ENCODE measurements at places on chromosomes 12 and 14.

- DNase-seq, result no peak
Measured at GRCh38 chr12:49565406-49566265, 2.3 kb downstream of the MCRS1 start.

- DNase-seq, result no peak
Measured at GRCh38 chr12:1332327-1332726, 262.1 kb downstream of the FBXL14 start.

- DNase-seq, result no peak
Measured at GRCh38 chr12:29082522-29082921, 66.6 kb upstream of the FAR2 start.

- no peak for DNase-seq
Measured at GRCh38 chr14:52735921-52736489, 6.0 kb downstream of the STYX start.

DNA sequence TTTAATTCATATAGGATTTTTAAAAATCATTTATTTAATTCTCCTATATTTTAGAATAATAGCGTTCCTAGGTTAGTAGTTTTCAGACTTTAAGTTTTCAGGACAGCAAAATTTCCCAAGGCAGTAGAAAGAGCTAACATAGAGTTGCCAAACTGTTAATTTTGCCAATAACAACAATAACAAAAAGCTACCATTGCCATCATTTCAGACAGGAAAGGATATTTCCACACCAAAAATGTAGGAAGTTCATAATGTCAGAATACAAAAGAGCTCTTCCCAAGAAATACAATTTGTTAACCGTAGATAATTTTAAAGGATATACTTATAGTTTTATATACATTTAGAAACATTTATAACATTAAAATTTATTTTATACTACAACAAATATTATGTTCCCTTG, 81.4 kb upstream of the EEA1 start:
- no peak for DNase-seq

GRCh38 chr14:60106339-60106738, 14.6 kb downstream of the PCNX4 start:
- no peak for DNase-seq

DNA sequence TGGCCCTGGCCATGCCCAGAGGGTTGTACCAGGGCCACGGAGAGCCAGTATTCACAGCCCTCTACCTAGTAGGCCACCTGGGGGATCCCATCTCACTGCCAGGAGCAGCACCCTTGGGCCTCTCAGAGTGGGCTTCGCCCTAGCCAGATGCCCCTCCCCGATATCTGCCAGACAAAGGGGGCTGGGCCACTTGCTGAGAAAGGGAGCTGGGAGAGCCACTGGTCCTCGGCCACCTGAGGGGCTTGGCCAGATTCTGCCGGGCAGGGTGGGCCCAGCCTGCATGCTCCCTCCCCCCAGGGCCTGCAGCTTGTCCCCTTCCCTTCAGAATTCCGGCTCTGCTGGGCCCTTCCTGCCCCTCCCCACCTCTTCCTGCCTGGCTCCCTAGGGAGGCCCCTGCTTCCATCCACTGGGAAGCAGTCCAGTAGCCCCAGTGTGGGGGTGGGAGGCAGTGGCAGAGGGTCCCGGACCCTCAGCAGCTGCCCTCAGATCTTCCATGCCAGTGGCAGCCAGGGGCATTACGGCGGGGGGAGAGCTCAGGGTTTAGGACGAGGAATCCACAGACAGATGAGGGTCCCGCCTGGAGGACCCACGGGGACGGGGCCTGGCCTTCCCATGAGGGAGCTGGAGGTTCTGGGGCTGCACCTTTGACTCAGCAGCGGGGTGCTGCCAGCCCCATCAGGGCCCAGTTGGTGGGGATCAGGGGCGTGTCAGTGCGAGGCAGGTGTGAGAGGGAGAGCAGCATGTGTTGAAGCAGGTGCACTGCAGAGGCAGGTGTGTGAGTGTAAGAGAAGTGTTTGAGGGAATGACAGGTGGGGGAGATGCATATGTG, 2.4 kb downstream of the CRIP2 start:
- no peak for DNase-seq

GRCh38 chr12:87127272-87127671, 871.1 kb upstream of the MGAT4C start:
- DNase-seq, result no peak

- no peak for DNase-seq
Measured at GRCh38 chr14:53947452-53948204, 9.0 kb downstream of the BMP4 start.

DNA sequence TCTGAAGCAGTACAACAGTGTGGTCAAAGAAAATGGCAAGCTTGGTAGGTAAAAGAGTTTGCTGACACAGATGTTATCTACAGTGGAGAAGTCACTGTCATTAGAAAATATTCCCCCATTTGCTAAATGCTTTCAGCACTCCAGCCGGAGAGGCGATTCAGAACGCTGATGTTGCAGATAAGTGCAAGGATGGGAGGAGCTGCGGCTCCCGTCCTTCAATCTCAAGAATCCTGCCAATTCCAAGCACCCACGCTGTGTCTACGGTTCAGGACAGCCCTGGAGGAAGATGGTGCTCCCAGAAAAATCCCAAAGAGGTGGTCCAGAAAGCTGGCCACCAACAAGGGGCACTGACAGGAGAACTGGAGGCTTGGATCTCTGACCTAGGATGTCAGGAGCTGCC, 79.1 kb downstream of the ZFP36L1 start:
- no peak for DNase-seq

DNA sequence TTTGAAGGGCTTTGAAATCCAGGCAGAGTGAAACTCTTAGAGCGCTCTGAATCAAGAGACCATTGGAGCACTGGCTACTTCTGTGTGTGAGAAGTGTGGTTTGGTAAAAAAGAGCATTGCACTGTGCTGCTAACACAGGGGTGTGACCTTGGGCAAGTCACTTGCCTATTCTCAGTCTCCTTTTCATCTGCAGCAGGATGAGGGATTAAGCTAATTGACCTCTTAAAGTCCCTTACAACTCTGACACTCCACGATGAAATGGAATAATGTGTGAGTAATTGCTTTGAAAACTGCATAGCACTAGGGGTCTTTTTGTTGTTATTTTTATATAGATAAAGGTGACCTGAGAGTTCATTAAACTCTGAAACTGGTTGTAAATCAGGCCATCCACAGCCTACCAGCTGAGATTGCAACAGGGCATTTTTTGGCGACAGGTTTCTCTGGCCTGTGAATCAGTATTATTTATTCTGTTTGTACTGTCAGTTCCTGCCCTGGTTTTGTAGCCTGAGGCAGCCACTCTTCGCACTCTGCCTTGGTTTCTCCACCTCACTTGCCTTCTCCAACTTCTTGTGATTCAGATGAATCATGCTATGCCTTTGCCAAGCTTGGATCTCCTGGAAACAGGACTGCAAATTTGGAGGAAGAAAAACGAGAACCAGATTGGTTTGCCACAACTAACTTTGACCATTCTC, 159.9 kb upstream of the PARP11 start:
- DNase-seq, result no peak

- DNase-seq, result no peak
Measured at GRCh38 chr14:37813732-37814131, 218.3 kb downstream of the TTC6 start.

DNA sequence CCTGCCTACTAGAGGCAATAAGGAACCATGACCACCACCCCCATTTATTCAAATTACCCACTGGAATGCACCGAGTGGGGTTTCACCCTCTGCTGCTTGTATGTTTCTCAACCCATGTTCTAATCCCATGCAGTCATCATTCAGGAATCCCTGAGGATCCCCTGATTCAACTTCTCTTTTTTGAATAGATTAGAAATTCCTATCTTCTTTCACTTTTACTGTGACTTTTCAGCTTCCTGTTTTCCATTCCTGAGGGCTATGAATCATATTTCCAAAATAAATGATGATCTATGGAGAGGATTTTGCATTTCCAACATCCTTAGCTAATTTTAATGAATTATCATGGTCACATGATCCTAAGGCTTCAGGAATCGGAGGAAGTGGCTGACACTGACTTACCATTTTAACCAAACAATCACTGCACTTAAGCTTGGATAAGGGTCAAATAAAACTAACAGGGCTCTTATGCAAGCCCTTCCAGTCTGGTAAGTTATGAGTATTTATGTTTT, 19.4 kb upstream of the P2RX4 start:
- no peak for DNase-seq

- DNase-seq, result no peak
Measured at GRCh38 chr12:121467638-121468498, 68.0 kb downstream of the RNF34 start.

DNA sequence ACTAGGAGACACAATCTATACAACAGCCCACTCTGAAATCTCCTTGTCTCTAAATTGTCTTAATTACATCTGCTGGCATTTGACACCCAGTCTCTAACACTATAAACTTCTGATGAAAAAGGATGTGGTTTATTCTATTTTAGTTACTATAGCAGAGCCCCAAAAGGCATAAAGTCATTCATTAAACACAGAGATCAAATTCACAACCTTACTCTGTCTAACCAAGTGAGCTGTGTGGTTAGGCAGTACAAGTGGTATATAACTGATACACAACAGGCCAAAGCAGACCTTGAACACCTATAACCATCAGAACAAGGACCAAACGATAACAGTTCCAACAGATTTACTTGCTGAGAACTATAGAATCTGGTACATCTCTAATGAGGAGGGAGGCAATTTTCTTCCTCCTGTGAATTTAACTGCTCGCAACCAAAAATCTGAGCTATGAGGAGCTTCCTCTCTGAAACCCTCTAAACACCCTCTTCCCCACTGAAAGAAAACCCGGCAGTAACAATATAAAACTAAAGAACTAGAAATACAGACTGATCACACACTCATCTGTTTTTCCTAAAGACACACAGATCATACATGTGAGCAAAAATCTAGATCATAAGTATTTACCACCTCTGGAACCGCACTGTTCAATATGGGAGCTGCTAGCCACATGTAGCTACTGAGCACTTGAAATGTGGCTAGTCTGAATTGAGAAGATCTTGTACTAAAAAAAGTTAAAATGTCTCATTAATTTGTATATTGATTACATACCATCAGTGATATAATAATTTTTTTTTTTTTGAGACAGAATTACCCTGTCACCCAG, 17.7 kb downstream of the SPPL3 start:
- no peak for DNase-seq
